KG1 (cell line): ENCODE measurements at places on chromosomes 7 and 10.

DNA sequence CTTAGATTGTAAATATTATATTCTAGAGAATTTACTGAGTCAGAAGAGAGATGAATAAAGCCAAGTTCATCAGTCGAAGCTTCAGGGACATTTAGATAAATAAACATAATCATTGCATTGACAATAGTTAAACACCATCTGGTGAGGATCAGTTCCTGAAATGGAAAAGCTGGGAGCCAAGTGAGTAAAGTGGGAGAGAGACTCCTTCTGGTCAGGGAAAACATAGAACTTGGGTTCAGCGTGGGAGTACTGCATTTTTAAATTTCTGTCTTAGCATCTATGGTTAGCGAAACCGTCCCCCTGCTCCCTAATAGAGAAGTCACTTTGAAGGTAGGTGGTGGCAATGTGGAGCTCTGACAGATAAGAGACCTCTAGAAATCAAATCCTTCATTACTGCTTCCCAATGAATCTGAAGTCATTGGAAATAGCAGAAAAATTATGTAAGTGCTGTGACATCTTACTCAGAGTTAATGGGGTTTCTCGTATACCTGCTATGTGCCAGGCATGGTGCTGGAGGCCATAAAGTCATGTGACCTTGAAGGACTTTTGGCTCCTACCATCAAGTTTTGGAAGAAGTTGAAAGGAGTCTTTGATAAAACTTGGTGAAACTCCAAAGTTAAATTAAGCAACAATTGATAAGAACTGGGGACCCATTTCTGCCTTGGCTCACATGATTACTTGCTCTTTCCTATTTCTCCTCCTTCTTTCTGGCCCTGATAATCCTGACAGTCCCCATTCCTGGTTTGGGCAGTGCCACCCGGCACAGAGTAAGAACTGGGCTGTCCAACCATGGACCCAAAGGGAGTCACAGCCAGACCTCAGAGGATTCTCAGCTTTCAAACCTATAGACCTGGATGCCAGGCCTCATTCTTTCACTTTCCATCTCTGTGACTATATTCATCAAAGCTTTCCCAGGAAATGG lies 211.2 kb downstream of the C7orf25 start:
- no peak for DNase-seq

- DNase-seq: no peak
These were observed 3.5 kb upstream of the NAMPT start for GRCh38 chr7:106288263-106288662.

GRCh38 chr10:92381543-92381954 lies 90.6 kb downstream of the MARCHF5 start:
- DNase-seq: no peak

DNA sequence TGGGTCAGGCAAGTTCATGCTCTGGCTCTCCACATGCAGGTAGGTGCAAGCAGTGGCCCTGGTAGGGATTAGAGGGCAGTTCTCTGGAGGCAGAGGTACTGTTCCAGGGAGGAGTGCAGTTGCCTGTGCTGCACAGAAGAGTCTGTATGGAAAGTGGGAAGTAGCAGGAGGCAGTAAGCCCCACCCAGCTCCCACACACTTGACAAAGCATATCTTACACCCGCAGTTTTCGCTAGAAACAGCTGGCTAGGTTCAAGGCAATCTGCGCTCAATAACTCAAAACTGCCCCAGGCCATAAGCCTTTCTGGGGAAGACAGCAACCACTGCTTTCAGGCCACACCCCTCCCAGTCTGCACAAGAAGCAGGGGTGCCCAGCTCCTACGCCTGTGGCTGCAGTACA lies 33.1 kb upstream of the ARMC3 start:
- no peak for DNase-seq
